Stimulated activated CD4-positive, alpha-beta T cell treated with anti-CD3 and anti-CD28 coated beads, Interleukin-2, amount 100 ng/mL, for 48 hours (primary cell): ENCODE measurements at places on chromosomes 6 and 20.

DNA sequence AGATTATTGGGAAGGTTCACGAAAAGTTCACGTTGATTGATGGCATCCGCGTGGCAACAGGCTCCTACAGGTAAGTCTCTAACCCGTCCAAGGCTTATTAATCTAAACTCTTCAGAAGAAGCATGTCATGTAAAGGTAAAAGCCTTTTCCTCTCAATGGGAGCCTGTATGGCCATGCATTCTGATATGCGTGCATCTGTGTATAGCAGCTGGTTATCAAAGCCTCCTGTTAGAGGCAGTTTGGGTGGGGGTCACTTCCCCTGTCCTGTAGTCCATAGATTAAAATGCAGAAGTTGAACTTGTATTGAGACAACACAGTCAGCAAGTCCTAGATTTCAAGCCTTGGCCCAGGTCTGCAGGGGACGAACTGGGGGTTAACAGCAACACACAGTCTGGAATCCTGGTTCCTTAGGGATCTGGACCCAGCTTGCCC, 14.2 kb upstream of the DHX35 start:
- no peak for DNase-seq

DNA sequence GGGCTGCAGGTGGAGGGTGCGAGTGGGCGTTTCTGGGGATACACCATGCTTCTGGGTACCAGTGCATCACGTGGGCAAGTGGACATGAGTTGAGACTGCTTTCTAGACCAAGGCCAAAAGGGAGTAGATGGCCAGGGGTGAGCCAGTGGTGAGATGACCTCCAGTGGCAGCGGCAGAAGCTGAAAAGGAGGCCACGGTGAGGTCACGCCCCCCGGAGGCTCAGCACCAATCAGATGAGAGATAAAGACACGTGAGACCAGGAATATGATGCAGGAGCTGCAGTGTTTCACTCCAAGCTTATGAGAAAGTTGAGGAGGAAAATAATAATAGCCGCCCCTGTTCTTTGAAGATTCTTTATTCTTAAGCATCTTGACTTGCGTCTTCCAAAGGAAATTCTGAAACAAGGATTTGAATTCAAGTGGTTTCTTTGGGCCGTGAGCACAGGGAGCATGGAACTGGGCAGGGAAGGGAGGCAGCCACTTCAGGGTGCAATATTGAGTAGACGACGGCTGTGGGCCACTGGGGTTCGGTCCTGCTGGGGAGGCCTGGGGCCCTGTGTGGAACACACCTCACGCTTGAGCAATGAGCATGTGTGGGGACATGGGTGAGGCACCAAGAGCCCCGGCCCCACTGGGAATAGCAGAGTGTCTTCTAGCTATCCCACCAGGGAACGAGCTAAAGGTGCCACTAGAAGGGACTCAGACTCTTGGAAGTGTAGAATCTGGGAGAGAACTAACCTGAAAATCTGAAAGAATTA, 156.7 kb upstream of the LRFN2 start:
- no peak for DNase-seq

GRCh38 chr20:63745961-63746731, 6.6 kb downstream of the SLC2A4RG start:
- DNase-seq, result no peak

DNA sequence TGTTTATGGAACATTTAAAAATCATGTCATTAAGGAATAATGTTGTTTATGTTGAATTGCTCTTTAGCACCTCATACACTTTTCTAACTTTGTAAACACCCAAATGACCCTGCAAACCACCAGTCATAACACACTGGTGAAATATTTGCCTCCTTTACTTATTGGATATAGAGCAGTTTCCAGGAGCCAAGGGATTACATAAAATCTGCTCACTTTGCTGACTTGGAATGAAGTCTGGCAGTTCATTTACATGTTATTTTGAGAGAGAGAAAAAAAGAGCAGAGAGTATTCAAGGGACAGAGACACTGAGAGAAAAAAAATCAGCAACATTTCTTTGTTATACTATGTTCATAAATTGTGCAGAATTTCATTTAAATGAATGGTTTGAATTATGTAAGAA, 46.6 kb upstream of the DEFB112 start:
- DNase-seq, result no peak

DNA sequence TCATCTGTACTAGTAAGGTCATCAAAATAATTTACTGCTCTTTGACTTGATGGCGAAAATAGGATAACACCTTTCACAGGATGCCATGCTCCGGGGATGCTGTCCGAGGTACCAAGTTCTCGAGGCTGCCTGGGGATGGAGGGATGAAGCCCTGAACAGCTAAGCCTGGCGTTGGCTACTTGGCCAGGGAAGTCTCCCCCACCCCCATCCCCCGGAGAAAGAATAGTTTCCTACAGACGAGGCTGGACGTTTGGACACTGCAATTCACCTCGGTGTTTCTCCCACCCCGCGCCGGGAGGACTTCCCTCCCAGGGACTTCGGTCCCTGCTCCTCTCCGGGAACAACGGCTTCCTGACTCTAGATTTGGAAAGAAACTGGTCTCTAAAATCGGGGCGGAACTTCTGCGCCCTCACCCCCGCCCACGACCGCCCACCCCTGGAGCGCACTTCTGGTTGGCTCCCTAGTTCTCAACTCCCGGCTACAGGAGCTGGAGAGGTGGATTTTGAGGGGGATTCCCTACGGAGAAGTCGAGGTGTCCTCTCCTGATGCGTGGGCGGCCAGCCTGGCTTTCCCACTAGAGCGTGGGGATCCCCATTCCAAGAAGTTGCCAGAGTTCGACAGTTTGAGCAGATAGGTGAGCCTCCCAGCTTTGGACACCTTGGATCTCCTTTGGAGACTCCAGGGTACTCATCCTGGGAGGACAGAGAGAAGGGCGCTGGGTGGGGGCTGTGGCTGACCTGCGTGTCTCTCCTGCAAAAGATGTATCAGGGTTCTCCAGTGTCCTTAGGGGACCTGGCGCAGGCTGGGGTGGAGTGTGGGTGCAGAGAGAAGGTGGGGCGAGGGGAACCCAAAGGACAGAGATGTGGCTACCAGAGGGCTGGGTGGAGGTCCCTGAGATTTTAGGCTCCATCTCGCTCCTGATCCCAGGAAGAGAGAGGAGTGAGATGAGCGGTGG, 1.1 kb downstream of the PCSK2 start:
- DNase-seq, result no peak

DNA sequence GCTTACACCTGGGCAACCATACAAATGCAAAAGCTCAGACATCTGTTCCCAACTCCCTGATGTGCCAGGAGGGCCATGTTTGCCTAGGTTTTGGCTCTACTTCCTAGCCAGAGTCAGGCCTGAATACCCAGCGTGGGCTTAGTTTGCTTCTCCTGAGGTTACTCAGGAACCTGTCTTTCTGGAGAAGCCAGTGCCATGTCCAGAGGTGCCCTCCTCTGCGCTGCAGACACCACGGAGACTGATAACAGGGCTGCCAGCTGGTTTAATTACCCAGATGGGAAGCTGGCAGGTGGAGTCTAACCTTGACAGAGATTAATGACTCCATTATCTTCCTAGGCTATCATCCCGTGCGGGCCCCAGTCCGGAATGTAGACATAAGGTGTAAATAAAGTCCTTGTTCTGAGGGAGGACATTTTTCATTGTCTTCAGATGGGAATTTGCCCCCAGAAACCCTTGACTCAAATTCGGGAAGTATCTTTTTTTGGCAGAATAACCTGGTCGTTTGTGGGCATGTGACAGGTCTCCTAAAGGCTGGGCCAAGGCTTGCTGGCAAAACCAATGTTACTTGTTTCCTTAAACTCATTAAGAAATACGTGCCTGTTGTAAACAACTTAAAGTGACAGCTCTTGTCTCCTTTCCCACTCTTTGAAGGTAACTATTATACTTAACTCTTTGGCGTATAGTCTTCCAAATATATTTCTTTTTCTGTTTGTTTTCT, 29.2 kb upstream of the ZNFX1 start:
- DNase-seq, result no peak

- no peak for DNase-seq
Observed at GRCh38 chr6:120010075-120010474, 660.5 kb upstream of the MAN1A1 start.

- no peak for DNase-seq
Observed at GRCh38 chr6:153401751-153402150, 270.7 kb upstream of the RGS17 start.

DNA sequence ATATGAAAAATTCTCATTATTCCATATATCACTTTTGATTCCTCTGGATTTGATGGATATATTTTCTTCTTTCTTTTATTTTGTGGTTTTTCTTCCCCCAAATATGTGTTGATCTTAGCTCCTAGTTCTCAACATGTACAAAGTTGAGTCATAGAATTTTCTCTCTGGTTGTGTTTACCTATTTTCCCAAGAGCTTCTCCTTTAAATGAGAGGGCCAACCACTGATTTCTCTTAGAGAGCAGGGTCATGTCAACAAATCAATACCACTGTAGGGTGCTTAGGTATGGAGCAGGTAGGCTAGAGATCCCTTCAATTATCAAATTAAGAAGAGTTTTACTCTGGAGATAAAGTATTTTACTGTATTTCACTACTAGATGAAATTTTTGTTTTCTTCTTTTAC, 145.7 kb downstream of the BMP5 start:
- DNase-seq, result no peak

DNA sequence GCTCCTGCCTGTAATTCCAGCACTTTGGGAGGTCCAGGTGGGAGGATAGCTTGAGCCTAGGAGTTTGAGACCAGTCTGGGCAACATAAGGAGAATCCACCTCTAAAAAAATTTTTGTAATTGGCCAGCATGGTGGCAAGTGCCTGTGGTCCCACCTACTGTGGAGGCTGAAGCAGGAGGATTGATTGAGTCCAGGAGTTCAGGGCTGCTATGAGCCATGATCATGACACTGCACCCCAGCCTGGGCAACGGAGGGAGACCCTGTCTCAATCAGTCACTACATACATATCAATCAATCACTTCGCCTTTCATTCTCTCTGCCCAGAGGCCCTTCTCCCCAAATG, 1.1 kb upstream of the STK38 start:
- DNase-seq, result no peak

- no peak for DNase-seq
Observed at GRCh38 chr20:34771680-34772081, 53.8 kb downstream of the NCOA6 start.

GRCh38 chr6:35368038-35368887, 25.9 kb downstream of the PPARD start:
- peak; percentile 26 for DNase-seq

DNA sequence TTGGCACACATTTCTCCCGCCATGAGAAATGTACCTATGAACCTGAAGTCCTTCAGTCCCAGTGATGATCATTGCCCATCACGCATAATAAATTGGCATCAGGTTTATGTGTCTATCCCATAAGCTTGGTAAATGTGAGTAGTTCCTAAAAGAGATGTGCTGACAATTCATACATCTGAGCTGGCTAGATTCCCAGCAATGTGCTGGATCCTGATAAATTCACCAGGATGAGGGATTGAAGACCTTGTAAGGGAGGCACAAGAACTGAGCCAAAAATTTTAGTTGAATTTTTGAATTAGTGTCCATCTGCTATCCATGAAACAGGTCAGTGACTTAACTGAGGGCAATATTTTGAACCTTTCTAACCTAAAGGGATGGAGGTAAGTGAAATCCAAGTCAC, 267.9 kb upstream of the CITED2 start:
- DNase-seq, result no peak

- DNase-seq, result no peak
Observed at GRCh38 chr6:98782772-98783171, 51.6 kb upstream of the POU3F2 start.

DNA sequence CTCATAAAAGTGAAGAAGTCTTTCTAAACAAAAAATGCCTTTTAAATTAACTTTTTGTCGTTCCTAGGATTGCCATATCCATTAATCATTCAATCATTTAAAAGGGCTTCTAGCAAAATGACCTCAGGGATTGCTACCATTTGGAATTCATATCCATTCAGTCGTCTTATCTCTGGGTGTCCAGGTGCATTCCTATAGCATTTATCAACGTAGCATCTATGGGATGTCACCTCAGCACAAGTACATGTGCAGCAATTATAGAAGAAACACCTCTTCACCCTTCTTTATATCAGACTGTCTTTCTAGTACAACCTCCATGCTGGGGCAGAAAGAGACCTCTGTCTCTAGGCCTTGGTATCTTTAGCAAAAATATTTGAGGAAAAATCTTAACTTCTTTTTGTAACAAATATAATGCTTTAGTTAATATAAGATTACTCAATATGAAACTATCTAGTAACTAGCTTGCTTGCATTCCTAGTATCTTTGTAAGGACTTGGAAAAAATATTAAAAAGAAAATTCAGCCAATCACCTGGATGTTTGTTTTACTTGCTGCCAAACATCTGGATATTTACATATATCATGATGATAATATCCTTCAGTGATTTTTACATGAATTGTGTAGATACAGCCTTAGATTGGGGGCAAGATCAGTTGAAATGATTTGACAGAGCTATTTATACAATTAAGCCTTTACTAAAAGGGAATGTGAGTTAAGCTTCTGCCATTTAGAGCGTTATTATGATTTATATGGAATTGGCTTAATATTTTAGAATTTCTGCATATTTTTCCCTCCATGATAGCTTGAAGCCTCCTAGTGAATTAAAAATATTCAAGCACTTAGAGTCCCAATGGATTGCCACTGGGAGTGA, 356.8 kb downstream of the HDGFL1 start:
- DNase-seq, result no peak

- no peak for DNase-seq
Observed at GRCh38 chr6:85936916-85937315, 294.2 kb upstream of the SYNCRIP start.

GRCh38 chr6:159462431-159462830, 230.6 kb downstream of the SOD2 start:
- no peak for DNase-seq

- DNase-seq, result no peak
Observed at GRCh38 chr6:149267072-149267471, 50.4 kb upstream of the TAB2 start.

GRCh38 chr6:7145885-7146828, 38.4 kb downstream of the RREB1 start:
- DNase-seq, result no peak
